ENCODE measurements at places on chromosomes 7 and 10.
A peak's percentile ranks its signal among the peaks of the same experiment; 100 is the strongest.

DNA sequence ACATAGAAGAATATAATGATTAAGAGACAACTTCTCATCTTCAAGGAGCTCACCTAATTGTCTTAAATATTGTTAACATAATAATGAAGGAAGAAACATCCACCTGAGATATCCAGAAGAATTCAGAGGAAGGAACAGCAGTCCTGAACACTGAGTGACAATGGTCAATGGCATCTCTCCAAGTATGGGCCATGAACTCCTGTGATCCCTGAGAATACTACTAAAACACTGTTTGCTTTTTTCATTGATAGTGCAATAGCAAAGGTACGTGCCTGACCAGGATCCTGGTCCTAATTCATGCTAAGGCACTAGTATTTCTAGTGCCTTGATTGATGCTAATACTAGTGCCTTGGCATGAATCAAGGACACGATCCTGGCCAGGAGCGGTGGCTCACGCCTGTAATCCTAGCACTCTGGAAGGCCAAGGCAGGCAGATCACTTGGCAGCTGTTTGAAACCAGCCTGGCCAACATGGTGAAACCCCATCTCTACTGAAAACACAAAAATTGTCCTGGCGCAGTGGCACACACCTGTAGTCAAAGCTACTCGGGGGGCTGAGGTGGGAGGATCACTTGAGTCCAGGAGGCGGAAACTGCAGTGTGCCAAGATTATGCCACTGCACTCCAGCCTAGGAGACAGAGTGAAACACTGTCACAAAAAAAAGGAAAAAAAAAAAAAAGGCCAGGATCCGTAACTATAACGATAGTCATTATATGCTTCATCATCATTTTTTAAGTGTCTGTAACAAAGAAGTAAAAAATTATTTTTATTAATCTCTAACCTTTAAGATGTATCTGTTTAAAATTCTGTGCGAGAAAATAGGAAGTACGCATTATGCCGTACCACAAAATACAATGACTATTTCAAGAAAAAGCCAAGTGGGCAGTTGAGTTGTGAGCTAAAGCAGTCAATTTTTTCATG lies 49.1 kb downstream of the SRPK2 start:
- no peak for DNase-seq

- DNase-seq: no peak
These were observed 4.8 kb downstream of the ADRB1 start for GRCh38 chr10:114048472-114048871.

GRCh38 chr7:95553939-95554338 lies 42.4 kb downstream of the PDK4 start:
- no peak for DNase-seq

GRCh38 chr7:65216469-65216868 lies 157.2 kb upstream of the ZNF92 start:
- DNase-seq: peak; percentile 58

DNA sequence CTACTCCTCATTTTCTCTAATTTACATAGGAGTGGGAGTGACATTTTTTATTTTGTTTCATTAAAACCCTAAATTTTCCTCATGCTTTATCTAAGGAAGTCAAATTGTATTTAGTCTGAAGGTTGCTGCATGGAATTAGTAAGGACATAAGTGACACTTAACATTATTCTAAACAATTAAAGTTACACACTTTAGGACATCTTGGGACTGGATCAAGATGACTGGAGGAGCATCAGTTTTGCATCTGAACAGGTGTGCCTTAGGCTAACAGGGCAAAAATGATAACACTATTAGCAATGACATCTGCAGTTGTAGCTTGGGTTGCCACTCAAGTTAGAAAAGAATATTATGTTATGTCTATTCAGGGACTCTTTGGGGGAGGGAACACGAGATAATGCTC lies 199.4 kb downstream of the HDAC9 start:
- no peak for DNase-seq

DNA sequence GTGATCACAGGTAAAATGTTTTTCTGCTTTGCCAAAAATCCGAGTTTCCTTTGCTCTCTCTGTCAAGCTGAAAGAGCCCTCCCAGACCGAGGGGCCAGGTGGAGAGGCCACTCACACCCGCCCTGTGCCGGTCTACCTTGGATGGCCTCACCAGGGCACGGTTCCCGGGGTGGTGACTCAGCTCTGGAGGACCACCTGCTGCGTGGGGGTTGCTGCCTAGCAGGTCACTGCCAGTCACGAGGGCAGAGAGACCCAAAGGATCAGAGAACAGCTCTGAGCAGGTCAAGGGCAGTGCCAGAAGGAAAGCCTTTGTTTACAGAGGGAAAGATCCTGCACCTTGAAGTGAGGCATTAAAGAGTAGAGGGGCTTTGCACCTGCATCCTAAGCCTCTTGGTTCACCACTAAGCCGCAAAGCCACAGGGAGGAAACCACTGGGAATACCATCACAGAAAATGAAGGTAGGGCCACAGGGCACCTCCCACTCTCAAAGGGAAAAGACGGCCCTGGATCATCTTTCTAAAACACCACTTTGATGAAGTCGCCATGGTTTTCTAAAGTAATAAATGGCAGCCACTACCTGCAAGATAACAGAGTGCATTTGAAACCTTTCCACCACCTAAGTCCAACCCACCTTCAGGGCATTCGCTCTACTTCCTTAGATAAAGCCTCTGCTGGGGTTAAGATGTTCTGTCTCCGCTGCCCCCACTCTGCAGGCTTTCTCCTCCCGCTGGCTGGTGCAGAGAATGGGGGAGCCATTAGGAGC lies 160.3 kb upstream of the KLF14 start:
- DNase-seq: no peak

GRCh38 chr10:97174941-97175340 lies 10.8 kb downstream of the SLIT1 start:
- no peak for DNase-seq

Data from stimulated activated naive CD8-positive, alpha-beta T cell treated with anti-CD3 and anti-CD28 coated beads, Interleukin-15, amount 100 ng/mL, for 72 hours (primary cell).